ENCODE measurements at places on chromosomes 12 and 14.

DNA sequence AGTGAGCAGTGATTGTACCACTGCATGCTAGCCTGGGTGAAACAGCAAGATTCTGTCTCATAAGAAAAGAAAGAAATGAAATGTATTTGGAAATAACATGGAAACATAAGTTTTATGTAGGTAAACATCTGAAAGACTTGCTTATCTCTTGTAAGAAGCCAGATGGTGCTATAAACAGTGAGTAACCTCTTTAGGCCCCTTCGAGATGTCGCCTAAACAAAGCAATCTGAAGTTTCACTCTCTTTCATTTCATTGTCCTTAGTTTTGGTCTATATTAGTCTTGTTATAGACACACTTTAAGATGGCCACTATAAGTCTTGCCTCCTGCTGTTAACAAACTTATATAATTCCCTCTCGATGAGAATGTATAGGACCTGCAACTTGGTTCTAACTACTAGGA, 472.6 kb upstream of the ATP2B1 start:
- no peak for DNase-seq

DNA sequence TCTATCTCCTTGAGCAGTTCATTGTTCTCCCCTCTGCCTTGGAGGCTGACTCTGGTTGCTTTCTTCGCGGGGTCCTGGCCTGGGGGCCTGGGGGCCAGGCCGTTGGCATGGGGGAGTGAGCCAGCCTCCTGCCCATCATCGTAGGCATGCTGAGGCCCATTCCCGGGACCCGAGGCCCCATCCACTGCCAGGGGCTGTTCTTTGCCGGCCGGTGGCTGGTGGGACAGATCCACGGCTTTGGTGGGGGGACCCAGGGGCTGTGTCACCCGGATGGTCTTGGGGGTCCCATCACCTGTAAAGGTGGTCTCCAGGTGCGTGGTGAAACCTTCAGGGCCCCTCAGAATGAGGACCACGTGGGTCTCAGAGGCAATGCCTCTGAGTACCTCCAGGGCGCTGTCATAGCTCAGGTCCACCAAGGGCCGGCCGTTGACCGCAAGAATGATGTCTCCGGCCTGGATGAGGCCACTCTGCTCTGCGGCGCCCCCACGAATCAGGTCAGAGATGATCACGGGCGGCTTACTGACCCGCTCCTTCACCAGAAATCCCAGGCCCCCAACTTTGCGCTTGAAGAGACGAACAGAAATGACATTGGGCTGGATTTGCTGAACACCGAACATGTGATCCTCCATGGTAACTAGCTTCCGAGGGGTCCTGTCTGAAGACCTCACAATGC, 30.8 kb downstream of the NOS1 start:
- no peak for DNase-seq

- peak; percentile 57 for DNase-seq
Measured at GRCh38 chr12:153080-153746, 60.7 kb downstream of the SLC6A12 start.

- DNase-seq: no peak
Measured at GRCh38 chr12:104498211-104498801, 41.6 kb downstream of the CHST11 start.

- no peak for DNase-seq
Measured at GRCh38 chr12:128612150-128612850, 211.5 kb downstream of the SLC15A4 start.

GRCh38 chr14:80959496-80959895, 4.1 kb downstream of the TSHR start:
- DNase-seq: no peak

DNA sequence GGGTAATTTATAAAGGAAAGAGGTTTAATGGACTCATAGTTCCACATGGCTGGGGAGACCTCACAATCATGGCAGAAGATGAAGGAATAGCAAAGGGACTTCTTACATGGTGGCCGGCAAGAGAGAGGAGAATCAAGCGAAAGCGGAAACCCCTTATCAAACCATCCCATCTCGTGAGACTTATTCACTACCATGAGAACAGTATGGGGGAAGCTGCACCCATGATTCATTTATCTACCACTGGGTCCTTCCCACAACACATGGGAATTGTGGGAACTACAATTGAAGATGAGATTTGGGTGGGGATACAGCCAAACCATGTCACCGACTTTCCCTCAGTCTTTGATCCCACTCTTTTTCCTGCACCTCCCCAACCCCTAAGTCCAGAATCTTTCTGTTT, 12.6 kb upstream of the CTDSP2 start:
- no peak for DNase-seq

DNA sequence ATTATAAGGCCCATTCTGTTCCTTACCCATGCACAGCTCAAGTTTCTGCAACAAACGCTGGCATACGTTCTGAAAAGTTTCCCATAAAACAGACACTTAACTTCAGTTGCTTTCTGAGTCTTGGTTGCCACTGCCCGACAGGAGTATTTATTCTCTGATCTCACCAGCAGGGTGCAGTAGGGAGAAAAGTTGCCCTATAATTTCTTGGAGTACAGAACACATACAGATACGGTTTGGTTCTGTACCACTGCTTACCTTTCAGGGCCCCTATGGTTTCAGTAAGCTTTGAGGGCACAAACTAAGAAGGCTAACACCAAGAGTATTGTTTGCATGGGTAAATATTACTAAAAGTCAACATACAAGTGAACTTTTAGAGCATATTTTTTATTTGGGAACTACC, 77.9 kb downstream of the SPATA7 start:
- peak; percentile 6 for DNase-seq

DNA sequence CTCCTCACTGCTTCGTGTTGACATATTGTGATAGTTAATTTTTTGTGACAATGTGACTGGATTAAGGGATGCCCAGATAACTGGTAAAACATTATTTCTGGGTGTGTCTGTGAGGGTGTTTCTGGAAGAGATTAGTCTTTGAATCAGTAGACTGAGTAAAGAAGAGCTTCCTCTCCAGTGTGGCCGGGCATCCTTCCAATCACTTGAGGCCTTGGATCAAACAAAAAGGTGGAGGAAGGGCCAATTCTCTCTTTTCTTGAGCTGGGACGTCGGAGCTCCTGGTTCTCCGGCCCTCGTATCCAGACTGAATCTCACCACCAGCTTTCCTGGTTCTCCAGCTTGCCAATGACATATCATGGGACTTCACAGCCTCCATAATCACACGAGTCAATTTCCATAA, 240.4 kb downstream of the CHST11 start:
- DNase-seq: no peak

- no peak for DNase-seq
Measured at GRCh38 chr12:124318278-124319020, 23.6 kb downstream of the RFLNA start.

GRCh38 chr14:73248108-73248868, 11.0 kb downstream of the PAPLN start:
- DNase-seq: peak; percentile 14

DNA sequence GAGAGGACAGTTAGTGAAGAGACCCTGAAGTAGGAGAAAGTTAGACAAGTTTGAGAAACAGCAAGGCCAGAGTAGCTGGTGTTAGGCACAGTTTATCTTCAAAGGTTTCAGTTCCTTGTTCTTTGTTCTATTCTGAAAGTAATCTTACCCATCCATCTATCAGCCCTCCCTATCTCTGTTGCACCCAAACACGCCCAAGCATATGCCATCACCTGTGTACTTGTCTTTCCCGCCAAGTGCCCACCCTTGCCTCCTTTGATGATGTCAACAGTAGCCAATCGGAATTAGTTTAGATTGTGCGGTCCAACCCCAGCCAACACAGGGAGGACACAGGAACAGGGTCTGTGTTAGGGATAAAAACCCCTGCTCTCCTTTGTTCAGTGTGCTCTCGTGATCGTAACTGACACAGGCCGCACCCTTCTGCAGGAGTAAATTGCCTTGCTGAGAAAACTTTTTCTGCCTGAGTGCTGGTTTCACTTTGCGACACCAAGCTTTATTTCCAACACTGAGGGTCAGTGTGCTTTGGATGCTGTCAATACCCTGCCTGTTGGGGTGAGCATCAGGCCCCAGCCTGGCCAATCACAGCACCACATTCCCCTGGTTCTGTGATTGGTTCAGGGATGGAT, 4.7 kb upstream of the TMEM229B start:
- no peak for DNase-seq

DNA sequence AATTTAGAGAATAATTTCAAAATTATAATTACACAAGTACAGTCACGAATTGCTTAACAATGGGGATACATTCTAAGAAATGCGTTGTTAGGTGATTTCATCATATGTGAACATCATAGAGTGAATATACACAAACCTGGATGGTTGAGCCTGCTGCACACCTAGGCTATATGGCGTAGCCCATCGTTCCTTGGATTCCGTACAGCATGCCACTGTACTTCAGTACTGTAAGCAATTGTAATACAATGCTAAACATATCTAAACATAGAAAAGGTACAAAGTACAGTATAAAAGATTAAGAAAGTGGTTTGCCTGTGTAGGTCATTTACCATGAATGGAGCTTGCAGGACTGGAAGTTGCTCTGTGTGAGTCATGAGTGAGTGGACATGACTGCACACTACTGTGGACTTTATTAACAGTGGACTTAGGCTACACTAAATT, 286.2 kb downstream of the CACNA1C start:
- peak; percentile 62 for DNase-seq

DNA sequence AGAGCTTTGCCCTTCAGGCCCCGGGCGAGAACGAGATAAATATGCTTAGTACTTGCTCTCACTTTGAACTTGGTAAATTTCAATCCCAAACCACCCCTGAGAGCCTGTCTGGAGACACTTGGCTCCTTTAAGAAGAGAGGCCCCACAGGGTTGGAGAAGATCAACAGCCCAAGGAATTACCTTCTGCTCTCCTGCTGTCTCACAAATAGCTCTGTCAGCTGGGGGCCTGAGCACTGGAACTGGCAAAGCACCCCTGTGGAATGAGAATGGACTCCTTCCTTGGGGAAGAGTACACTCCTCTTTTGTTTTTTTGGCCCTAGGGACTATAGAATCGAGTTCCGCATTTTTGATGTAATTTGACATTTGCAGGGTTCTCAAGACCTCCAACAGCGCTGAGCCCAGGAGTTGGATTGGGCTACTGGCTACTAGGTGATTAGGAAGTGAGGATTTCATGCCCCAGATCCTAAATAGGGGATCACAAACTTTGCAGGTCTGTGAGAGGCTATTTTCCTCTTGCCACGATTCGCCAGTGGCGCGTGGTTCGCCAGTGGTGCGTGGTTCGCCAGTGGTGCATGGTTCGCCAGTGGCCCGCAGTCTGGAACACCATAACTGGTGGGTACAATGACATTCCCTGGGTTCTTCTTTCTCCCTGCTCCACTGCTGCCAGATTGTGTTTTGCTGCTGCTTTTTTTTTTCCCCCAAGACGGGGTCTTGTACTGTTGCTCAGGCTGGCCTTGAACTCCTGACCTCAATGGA, 17.8 kb upstream of the MEG3 start:
- DNase-seq: no peak

- DNase-seq: no peak
Measured at GRCh38 chr12:12167847-12168246, 97.1 kb downstream of the BCL2L14 start.

GRCh38 chr14:34258318-34258717, 203.7 kb downstream of the SPTSSA start:
- no peak for DNase-seq

- no peak for DNase-seq
Measured at GRCh38 chr14:36111822-36112583, 64.5 kb downstream of the PTCSC3 start.

DNA sequence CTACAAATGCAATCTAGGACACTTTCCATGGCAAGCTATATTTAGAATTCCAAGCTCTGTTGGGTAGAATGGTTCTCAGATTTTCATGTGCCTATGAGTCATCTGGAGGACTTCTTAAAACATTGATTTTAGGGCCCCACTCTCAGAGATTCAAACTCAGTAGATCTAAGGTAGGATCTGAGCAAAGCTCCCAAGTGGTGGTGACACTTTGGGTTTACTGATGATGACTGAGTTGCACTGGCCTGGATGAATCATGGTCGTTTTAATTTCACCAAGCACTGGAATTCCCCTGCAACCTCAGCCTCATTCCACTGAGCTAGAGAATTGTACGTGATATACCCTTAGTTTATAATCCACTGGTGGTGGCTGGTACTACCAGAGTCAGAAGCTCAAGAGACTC, 86.5 kb downstream of the PPM1H start:
- DNase-seq: no peak

GRCh38 chr12:98352218-98352811, 163.1 kb upstream of the TMPO start:
- DNase-seq: no peak

DNA sequence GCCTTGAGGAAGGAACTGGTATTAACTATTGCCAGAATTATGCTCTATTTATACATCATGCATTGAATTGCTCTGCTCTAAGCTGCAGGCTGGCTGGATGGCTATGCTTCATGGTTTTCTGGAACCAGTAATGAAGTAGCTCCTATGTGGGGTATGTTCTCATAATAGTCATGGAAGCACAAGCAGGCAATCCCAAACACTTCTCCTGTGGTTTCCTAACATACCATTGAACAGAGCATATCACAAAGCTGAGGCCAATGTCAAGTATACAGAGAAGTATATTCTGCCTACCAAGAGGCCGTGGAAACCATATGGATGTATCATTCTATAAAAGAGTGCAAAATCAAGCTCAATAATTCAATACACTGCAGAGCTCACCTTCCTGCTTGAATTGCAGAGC, 1752.4 kb upstream of the FLRT2 start:
- no peak for DNase-seq

DNA sequence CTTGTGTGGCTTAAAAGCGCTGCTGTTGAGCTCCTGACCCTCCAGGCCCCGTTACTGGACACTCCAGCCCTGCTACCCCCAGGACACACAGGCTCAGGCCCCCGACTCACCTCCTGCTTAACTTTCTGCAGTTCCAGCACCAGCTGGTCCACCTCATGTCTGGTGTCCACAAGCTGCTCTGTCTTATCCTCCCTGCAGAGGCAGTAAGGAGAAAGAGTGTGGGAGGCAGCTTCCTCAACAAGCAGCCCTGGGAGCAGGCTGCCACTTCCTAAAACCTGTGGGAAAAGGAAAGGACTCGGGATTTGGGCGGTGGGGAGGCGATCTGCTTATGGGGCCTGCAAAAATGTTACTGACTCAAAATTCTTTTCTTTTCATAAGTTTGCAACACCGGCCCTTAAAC, 79.2 kb downstream of the CCDC88C start:
- DNase-seq: no peak

GRCh38 chr12:120639771-120640721, at the start of gene CABP1:
TSS of gene CABP1 (plus strand) at chr12:120640626. CDS start at chr12:120640686, 60 bp downstream.
- DNase-seq: no peak

GRCh38 chr14:79018836-79019235, 848.7 kb downstream of the NRXN3 start:
- DNase-seq: no peak

GRCh38 chr14:51735851-51736250, 84.1 kb downstream of the FRMD6 start:
- DNase-seq: no peak

DNA sequence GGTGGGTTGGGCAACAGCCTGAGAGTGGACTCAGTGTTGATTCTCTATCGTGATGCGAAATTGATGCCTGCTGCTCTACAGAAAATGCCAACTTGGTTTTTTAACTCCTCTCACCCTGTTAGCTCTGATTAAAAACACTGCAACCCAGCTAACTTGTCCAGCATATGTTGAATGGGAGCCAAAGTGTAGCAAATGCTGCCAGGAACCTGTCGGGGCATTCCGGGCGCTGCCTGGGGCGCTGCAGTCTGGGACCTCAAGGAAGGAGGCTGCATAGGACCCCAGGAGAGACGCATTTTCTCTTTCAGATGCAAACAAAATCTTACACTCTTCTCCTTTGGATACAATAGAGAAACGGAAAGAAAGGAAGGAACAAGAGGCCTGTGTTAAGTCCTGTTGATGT, 3.9 kb downstream of the B3GNT4 start:
- no peak for DNase-seq
